Astrocyte of the spinal cord (primary cell): ENCODE measurements at places on chromosomes 12 and 14.

GRCh38 chr14:52987514-52987913 lies 36.7 kb upstream of the FERMT2 start:
- peak; percentile 23 for DNase-seq

GRCh38 chr14:52279408-52279807 lies 11.9 kb downstream of the PTGDR start:
- DNase-seq, result peak; percentile 20

DNA sequence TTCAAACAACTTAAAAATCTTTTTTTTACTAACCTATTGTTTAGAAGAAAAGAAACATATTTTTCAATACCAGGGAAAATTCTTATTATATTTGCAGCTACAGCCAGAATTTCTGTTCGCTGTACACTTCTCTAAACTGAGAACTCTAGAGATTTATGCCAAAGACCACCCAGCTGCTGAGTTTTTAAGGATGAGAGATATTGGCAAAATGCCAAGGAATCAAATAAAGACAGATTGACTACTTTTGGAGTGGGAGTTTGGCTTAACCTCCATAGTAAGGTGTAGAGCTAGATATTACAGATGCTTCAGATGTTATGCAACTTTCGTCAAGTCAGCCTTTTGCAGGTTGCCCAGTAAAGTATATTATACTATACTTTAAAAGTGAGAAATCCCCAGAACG lies 71.8 kb downstream of the TTLL5 start:
- DNase-seq, result no peak

DNA sequence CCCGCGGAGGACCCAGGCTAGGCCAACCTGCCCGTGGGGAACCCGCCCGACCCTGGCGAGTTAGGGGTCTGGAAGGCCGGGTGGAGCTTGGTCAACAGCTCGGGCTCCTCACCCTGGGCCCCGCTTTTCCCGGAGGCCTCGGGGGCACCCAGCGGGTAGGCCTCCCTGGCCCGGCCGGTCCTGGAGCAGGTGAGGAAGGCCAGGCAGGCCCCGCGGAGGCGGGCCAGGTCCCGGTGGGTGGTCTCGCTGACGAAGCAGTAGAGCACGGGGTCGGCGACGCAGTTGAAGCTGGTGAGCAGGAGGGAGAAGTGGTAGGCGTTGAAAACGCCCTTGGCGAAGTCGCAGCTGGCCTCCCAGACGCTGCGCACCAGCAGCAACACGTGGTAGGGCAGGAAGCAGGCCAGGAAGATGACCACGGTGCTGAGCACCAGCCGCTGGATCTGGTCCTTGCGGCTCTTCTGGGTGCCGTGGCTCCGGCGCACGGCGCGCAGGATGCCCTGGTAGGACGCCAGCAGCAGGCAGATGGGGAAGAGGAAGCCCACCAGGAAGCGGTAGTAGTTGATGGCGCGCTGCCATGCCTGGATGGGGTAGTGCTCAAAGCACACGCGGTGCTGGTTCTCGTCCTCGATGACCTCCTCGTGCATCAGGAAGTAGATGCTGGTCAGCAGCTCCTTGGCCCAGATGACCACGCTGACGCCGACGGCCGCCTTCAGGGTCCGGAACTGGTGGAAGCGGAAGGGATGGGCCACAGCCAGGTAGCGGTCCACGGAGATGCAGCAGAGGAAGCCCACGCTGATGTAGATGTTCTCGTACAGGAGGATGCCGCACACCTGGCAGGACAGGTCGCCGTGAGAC lies 10.3 kb downstream of the GPR68 start:
- no peak for DNase-seq

DNA sequence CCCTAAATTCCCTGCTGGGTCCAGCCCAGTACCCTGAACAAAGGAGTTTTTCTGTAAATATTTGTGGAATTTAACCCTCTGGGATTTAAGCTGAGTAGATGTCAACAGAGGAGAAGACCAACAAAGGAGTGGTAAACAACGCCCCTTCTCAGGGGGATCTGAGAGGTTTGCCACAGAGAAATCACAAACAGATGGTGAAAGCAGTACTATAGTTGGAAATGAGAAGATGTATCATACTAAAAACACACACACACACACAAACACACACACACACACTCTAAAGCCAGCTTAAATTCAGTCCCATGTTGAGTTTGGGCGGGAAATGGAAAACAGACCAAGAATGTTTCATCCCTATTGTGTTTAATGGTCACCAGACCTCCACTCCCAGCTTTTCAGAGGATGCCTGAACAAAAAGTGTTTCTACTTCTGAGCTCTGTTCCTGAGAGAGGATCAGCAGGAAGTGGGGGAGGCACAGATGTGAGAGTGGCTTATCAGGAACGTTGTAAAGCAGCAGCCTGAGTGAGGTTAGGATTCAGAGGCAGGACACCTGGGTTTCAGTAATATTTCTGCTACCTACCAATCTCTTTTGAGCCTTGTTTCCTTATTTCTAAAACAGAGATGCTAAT lies 3.2 kb downstream of the BIN2 start:
- DNase-seq, result no peak

DNA sequence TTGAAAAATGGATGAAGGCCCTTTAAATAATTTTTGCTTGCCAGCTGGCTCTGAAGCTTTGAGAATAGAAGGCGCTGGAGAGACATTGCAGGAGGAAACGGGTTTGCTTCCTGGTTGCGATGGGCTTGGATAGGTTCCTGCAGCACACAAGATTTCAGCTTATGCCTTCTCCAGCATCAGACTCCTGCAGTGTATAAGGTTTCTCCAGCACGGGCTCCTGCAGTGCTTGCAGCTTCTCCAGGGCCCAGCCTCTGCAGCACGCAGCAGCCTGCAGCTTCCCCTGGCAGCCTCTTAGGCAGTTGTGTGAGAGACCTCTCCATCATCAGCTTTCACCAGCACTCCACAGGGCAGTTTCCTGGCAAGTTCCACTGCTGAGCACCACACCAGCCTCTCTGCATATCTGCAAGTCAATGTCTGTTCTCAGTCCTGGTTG lies 78.7 kb upstream of the ZDHHC17 start:
- DNase-seq, result peak; percentile 73

GRCh38 chr12:78580296-78580695 lies 284.3 kb upstream of the SYT1 start:
- no peak for DNase-seq

DNA sequence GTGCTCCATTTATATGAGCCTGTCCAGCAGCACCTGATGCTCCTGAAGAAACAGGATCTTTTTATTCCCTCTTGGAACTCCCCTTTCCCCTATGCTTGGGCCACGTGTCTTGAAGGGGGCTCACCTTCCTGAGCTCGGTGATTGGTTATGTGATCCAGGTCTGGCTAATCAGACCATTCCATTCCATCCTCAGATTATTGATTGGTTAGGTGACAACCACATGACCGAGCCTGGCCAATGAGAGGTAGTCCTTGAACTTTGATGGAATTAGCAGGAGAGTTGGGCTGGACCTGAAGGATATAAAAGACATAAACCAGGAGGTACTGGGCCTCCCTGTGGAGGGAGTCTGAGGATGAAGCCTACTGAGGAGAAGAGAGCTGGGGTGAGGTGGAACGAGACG lies 216.6 kb upstream of the LHX5 start:
- DNase-seq, result no peak
